ENCODE measurements at places on chromosomes 2 and 18.
A peak's percentile ranks its signal among the peaks of the same experiment; 100 is the strongest.

- DNase-seq, result peak; percentile 12
Measured at GRCh38 chr2:210009896-210010295, 7.5 kb downstream of the RPE start.

DNA sequence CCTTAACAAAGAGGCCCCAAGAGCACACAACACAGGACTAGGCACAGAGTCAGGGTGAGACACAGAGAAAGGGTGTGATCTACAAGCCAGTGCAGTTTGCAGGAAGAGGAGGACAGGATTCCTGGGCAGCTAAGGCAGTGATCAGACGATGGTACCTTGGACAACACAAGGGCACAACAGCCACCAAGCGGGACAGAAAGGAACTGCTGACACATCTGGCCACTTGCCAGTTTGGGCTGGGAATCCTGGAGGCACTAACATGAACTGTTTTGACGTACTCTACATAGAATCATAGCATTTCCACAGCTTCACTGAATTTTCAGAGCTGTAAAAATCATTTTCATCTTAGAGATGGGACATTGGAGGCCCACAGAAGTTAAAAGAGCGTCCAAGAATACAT is 221.5 kb upstream of the SLC35G4 start:
- DNase-seq, result peak; percentile 22

DNA sequence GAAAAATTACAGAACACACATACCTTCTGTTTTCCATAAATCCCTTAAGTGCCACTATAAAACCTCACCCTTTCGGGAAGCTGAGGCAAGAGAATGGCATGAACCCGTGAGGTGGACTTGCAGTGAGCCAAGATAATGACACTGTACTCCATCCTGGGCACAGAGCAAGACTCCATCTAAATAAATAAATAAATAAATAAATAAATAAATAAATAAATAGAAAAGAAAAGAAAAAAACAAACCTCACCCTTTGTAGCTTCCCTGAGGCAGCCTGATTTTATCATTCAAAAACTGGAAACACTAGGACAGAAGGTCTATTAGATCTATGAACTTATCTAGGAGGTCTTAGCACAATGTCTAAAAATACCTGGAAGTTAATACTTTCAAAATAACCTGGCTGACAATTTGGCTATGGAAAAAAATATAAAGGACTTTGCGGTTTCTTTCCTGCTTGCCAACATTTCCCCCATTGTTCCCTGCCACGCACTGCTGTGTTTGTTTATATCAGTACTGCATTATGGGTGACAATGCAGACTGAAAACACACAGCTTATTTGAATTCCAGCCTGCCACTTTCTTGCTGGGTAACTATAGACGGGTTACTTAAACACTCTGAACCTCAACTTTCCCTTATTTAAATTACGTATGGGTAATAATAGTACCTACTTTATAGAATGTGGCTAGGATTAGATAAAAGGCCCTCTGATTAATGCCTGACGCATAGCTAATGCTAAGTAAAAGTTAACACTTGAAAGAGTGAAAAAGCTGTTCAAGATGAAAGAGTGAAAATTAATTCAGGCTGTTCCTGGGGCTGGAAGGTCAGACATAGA is 313.0 kb downstream of the RDH14 start:
- DNase-seq, result no peak

DNA sequence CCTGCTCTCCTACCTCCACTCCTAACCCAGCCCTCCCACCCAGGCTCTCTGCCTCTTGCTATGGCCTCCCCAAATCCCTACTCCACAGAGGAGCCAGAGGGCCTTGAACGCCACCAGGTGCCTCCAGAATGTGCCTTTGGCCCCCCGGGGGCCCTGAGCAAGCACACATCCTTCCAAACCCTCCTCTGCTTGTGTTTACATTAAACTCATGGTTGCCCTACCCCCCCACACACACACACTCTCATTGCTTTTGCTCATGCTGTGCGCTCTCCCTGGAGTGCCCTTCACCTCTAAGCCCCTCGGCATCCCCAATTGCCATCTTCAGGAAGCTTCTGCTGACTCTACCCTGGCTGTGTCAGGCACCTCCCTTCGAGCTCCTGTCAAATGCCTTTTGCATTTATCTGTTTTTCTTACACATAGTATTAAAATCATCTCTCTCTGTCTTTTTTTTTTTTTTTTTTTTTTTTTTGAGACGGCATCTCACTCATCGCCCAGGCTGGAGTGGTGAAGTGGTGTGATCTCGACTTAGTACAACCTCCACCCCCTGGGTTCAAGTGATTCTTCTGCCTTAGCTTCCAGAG is 16.3 kb upstream of the TET3 start:
- no peak for DNase-seq

- DNase-seq, result no peak
Measured at GRCh38 chr2:43853141-43854081, 14.6 kb downstream of the ABCG8 start.

- no peak for DNase-seq
Measured at GRCh38 chr2:96772903-96773671, 12.4 kb downstream of the CNNM4 start.
